Psoas muscle (tissue), 8 donors: ENCODE measurements at places on chromosomes 3 and 15. TPM values are rescaled to one million over a fixed set of nuclear protein-coding genes. Genes with fewer than 3 reads are reported as not detected.

DNA sequence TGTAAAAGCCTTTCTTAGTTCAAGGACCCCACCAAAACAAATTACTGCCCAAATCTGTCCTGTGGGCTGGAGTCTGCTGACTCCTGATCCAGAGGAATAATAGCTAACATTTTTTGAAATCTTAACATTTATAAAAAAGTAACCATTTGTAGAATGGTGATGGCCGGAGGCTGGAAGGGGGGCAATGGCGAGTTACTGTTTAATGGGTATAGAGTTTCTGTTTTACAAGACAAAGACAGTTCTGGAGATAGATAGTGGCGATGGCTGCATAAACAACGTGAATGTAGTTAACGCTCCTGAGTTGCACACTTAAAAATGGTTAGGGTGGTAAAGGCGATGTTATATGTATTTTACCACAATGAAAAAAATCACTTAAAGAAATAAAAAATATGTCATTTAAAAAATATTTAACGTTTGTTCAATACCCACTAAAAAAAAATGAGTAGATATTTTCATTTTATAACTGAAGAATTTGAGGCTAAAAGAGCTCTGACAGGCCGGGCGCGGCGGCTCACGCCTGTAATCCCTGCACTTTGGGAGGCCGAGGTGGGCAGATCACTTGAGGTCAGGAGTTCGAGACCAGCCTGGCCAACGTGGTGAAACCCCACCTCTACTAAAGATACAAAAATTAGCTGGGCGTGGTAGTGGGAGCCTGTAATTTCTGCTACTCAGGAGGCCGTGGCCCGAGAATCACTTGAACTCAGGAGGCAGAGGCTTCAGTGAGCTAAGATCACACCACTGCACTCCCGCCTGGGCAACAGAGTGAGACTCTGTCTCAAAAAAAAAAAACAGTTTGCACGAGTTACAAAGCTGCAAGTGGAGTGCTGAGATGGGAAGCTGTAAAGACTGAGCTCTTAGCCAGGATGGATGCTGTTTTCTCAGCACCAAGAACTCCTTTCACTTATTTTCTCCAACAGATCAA, 37.6 kb downstream of the IGF2BP2 start:
- DNase-seq = no peak

GRCh38 chr3:64242435-64242834, 17.2 kb upstream of the PRICKLE2 start:
- DNase-seq = no peak

- peak; percentile 55 for DNase-seq
Measured at GRCh38 chr15:66740802-66741201, 38.8 kb downstream of the SMAD6 start.

- no peak for DNase-seq
Measured at GRCh38 chr15:76991741-76992645, 2.9 kb upstream of the PSTPIP1 start.

APOD gene
- 370 TPM for polyA plus RNA-seq

GRCh38 chr15:38308797-38309196, 56.2 kb downstream of the SPRED1 start:
- DNase-seq = no peak

DUOXA2 gene
- not detected for polyA plus RNA-seq

FETUB gene
- not detected for polyA plus RNA-seq
